ENCODE measurements at places on chromosomes 4 and X. TPM values are rescaled to one million over a fixed set of nuclear protein-coding genes. Genes with fewer than 3 reads are reported as not detected.

Gene CENPVL1
- not detected for total RNA-seq

Gene SCML2
- 26.0 TPM for total RNA-seq

GRCh38 chr4:140372751-140373327 is 607 bp upstream of the SCOC start:
- no peak overlapping the region for H3K4me3 ChIP-seq
- peaks cover 14% of the 10 kb centered on the region for H3K4me1 ChIP-seq
- H3K27me3 ChIP-seq = peaks cover 4% of the 10 kb centered on the region
- no peaks in the 10 kb centered on the region for H3K36me3 ChIP-seq
- no peak for DNase-seq

- no peaks in the 10 kb centered on the region for H3K36me3 ChIP-seq
- DNase-seq = no peak
- no peak overlapping the region for H3K4me3 ChIP-seq
Measured at GRCh38 chr4:82569076-82569475, 7.3 kb upstream of the TMEM150C start.

- no peaks in the 10 kb centered on the region for H3K27me3 ChIP-seq
- H3K4me1 ChIP-seq = peaks cover 29% of the 10 kb centered on the region
- no peak overlapping the region for H3K27ac ChIP-seq
- no peaks in the 10 kb centered on the region for H3K36me3 ChIP-seq
Measured at GRCh38 chr4:159027535-159027934, 75.3 kb upstream of the RAPGEF2 start.

DNA sequence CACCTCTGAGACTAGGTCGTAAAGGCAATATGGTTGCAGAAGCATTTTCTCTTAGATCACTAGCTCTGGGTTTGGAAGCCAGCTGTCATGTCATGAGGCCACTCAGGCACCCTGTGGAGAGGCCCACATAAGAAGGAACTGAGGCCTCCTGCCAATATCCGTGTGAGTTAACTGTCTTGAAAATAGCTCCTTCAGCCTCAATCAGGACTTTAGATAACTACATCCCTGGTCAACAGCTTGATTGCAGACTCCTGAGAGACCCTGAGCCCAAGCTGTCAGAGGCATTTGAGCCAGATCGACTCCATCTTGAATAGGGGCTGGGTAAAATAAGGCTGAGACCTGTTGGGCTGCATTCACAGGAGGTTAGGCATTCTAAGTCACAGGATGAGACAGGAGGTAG is 15.1 kb upstream of the REPS2 start:
- H3K27me3 ChIP-seq = peaks cover under 1% of the 10 kb centered on the region
- H3K4me3 ChIP-seq = no peak overlapping the region
- no peak for DNase-seq
- no peaks in the 10 kb centered on the region for H3K36me3 ChIP-seq
- H3K27ac ChIP-seq = no peak overlapping the region
- H3K4me1 ChIP-seq = no peaks in the 10 kb centered on the region

DNA sequence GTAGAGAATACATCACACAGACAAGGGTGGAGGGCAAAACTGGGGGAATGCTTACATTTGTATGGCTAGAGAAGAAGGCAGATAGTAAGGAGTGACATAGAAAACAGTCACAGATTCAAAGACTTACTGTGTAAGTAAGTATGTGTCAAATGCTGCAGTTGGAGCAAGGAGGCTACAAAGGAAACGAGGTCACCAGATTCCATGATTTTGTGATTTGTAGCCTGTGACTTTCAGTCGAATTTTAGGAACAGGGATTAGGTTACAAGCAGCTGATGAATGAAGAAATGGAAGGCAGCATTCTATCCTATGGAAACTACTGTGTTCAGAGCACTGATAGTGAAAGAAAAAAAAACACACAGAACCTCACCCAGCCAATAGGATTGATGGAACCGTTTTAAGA is 407.9 kb downstream of the IL15 start:
- H3K4me1 ChIP-seq = no peaks in the 10 kb centered on the region
- no peak overlapping the region for H3K27ac ChIP-seq
- no peak for DNase-seq

DNA sequence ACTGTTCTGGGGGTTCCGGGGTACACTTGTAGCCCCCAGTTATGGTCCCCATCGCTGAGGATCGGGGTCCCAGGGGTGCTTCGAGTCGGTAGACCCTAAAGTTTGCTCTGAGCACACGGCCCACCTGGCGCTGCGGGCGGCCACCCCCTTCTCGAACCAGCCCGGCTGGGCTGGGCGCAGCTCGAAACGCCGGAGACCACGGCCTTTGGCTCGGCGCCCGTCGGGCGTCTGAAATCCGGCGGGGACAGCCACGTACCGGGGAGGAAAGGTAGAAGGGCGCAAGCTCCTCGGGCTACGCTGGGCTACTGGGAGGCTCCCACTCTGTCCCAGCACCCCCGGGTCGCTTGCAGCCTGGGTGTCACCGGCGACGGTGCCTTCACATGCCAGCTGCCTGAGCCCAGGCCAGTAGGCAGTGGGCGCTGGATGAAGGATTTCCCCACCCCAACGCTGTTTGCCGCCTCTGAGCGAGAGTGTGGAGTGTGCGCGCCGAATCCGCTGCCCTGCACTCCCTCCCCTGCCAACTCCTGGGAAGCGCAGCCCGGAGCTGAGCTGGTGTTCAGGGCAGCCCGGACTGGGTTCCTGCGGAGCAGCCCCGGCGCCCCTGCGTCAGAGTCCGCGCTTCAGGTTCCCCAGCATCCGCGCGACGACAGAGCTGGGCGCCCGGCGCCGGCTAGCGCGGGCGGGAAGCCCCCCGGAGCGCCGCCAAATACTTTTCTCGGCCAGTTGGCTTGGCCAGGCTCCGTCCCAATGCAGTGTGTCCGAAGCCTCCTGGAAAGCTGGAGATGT is 637 bp downstream of the MAMLD1 start:
- H3K4me3 ChIP-seq = peak overlapping the region; percentile 65
- H3K27ac ChIP-seq = no peak overlapping the region
- peaks cover 8% of the 10 kb centered on the region for H3K27me3 ChIP-seq
- no peaks in the 10 kb centered on the region for H3K36me3 ChIP-seq

GRCh38 chrX:47283015-47283771 is 50.4 kb downstream of the USP11 start:
- peaks cover 3% of the 10 kb centered on the region for H3K4me1 ChIP-seq
- H3K27me3 ChIP-seq = no peaks in the 10 kb centered on the region
- DNase-seq = no peak
- no peaks in the 10 kb centered on the region for H3K36me3 ChIP-seq
- no peak overlapping the region for H3K27ac ChIP-seq

GRCh38 chr4:118776157-118776954 is 59.6 kb downstream of the SEC24D start:
- peaks cover 24% of the 10 kb centered on the region for H3K36me3 ChIP-seq
- DNase-seq = no peak
- peaks cover 2% of the 10 kb centered on the region for H3K27me3 ChIP-seq
- H3K27ac ChIP-seq = no peak overlapping the region
- no peak overlapping the region for H3K4me3 ChIP-seq
- peaks cover 2% of the 10 kb centered on the region for H3K4me1 ChIP-seq

DNA sequence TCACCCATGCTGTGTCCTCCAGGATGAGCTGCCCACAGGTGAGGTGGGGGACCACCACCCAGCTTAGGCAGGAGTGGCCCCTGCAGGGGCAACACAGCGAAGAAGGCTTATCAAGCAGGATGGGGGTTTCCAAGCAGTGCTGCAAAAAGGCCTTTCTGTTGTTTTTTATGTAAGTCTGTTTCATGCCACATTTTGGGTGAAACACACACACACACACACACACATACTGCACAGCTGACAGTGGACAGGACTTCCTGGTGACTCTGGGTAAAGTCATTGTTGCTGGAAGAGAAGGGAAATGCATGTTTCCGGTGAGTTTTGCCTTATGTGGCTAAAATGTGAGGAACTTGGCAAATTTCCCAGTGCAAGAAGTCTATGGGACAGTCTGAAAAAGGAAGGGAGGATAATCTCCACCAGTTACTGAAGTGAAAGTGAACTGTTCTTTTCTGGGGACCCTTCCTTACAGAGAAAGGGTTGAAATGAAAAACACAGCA is 119.2 kb downstream of the IRF2 start:
- peaks cover 2% of the 10 kb centered on the region for H3K36me3 ChIP-seq
- H3K4me1 ChIP-seq = peaks cover 32% of the 10 kb centered on the region
- peak; percentile 72 for DNase-seq
- peak overlapping the region; percentile 98 for H3K27ac ChIP-seq
- H3K27me3 ChIP-seq = peaks cover 1% of the 10 kb centered on the region

Data from endothelial cell (in vitro differentiated cells).